GM12892 (cell line): ENCODE measurements at places on chromosomes 1 and 21.

DNA sequence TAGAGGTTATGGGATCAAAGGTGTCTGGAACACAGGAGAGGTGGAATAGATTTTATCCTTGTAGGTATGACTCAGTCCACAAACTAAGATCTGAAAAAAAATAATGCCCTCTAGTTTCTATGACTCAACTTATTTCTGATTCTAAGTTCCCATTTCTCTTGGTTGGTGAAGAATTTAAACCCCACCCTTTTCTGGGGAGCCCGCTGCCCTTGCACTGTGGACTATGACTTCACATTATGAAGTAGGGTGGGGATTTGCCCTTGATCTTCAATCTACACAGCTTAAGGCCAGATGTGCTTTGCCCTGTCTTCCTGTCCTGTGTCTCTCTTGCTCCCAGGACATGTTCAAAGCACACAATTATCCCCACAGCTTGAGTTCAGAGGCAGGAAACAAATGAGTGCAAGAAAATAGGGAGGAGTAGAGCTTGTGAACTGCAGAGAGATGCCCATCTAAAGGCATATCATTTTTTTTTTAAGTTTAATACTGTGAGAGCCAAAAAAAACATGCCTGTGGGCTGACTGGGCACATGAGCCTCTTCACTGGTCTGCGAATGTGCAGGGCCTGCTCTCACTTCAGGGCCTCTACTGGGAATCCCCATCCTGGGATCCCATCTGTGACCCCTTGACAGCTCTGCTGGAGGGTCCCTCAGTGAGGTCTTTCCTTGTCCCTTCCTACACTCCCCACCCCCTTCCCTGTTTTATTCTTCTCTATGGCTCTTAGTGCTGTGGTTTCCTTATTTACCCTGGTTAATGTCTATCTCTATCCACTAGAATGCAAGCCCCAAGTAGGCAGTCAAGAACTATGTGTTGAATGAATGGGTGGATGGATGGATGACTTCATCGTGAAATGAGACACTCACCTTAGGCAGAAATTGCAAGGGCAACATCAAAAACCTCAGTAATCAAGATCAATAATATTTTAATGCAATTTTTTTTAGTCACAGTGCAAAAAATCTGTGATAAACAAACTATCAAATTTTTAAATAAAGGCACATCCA lies 61.5 kb downstream of the CD58 start:
- no peak for DNase-seq

DNA sequence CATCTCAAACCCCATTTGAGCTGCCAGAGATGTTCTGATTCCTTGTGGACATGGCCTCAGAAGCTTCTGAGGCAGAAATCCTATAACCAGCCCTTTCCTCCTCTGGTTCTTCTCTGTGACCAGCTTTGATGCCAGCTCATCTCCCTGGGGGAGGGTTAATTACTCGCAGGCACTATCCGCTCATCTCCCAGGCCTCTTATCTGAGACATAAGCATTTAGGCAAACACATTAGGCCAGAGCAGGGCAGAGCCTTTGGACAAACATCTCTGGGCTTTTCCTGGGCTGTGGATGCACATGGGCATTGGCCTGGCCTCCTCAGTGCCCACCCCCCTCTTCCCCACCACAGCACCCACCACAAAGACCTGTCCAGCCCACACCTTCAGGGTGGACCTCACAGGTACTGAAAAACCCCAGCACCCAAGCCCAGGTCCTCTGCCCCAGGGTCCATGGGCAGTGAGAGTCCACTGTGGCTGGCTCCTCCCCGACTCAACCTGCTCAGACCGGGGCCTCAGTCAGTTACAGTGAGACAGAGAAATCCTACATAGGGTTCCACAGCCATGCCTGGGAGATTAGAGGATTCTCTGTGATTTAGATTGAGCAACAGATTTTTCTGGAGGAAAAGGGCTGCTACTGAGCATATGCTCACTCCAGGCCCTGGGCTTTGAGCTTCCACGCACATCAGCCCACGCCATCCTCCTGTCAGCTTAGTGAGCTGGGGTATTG lies 26.9 kb downstream of the IGSF21 start:
- no peak for DNase-seq

- no peak for DNase-seq
Observed at GRCh38 chr1:57616921-57617320, 193.1 kb upstream of the DAB1 start.

GRCh38 chr1:65490231-65491009 lies 70.0 kb downstream of the LEPR start:
- no peak for DNase-seq

DNA sequence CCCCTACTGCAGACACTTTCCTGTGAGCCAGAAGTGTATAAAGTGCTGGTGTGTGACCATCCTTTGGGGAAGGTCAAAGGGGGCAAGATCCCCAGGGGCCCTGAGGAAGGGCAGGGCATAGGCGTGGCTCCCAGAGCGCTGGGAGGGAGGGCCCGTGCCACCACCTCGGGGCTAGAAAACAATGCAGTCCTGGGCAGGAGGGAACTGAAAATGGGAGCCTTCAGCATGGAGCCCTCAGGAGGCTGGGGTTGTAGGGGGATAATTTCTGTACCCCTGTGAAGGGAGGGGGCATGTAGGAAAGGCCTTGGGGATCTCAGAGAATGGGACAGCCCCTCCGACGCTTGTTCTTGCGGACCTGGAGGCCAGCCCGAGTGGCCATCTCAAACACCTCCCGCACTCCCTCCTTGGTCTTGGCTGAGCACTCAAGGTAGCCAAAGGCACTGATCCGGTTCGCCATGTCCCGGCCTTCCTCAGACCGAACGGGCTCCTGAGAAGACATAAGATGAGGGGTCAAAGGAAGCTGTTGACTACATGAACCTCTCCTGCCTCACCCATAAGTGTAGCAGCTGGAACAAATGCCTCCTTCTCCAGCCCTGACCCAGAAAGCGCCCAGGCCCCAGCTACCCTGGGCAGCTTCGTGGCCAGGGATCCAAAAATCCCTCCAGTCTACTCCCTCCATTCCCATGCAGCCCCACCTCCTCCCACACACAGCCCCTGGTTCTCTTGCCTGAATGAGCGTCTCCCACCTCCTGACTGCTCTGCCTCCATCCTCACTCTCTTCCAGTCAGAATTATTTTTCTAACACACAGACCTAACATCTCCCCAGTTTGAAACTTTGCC lies 5.5 kb downstream of the RHOC start:
- no peak for DNase-seq

- no peak for DNase-seq
Observed at GRCh38 chr1:92705446-92705845, 79.5 kb downstream of the EVI5 start.

DNA sequence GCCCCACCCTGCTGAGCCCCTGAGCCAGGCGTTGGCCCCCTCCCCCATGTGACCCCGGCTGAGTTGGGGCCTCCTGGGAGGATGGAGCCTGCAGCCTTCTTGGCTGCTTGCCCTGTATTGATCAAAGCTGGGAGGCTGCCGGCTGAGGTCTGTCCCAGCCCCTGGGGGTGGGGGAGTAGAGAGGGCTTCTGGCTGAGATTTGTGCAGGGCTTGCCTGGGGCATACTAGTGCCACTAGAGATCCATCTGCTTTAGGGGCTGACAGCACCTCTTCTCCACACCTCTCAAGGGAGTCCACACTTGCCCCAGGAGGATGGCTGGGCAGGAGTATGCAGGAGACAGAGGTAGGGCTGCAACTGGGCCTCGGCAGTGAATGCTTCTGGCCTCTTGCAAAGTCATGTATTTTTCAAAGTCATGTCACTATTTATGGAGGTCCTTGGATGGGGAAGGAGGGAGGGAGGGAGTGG lies 53.6 kb upstream of the SSBP3 start:
- no peak for DNase-seq

DNA sequence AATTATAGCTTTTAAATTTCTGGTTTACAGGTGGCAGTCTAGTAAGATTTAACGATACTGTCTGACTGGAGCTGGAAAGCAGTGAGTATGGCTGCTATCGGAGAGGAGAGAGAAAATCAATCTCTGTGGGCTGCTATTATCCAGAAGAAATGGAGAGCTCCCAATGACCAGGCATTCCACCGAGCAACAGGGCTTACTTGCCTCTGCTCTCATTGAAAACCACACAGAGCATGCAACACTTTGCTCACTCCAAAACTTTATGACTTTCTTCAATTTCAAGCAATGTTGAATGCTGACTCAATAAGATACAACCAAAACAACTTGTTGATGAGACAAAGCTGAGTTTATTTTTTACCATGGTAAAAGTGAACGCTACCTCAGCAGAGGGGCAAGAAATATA lies 337.0 kb upstream of the NCAM2 start:
- no peak for DNase-seq

- no peak for DNase-seq
Observed at GRCh38 chr1:43945674-43946235, 995 bp upstream of the IPO13 start.

DNA sequence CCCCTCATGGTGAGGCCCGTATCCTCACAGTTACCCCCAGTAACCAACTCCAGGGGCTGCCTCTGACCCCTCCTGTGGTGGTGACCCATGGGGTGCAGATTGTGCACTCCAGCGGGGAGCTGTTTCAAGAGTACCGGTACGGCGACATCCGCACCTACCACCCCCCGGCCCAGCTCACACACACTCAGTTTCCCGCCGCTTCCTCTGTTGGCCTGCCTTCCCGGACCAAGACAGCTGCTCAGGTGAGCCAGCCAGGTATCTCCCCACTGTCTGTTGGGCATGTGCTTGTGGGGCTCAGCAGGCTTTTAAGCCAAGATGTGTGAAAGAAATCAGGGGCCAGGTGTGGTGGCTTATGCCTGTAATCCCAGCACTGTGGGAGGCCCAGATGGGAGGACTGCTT lies 39.9 kb downstream of the ZBTB17 start:
- no peak for DNase-seq

DNA sequence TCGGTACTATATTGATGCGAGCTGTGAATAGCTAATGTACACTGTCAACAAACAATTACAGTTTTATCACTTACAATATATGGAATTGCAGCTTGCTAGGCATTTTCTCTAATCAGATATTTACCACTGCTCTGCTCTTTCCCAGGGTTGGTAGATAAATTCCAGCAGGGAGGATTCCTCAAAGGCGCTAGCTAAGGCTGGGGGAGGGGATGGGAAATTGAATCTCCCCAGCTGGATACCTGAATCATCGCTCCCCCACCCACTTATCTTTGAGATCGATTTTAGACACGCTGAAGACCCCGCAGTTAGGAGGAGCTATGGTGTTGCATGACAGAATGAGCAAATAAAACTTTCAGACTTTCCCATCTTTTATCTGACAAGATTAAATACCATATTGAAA lies 127.2 kb downstream of the CSMD2 start:
- no peak for DNase-seq

DNA sequence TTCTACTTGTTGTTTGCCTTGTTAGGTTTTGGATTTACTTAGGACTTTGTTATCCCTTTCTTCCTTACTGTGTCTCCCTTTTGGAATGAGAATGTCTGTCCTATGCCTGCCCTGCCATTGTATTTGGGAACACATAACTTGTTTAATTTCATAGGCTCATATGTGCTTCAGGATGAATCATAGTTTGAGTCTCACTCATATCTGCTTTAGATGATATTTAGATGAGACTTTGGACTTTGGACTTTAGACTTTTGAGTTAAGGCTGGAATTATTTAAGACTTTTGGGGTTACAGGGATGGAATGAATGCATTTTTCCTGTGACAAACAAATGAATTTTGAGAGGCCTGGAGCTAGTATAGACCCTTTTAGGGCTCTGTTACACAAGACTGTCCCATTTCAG lies 33.4 kb downstream of the PSMG1 start:
- DNase-seq, result no peak

- no peak for DNase-seq
Observed at GRCh38 chr1:109621379-109622136, 1.9 kb downstream of the AMPD2 start.

- DNase-seq, result no peak
Observed at GRCh38 chr1:112744009-112744578, 29.0 kb upstream of the PPM1J start.

DNA sequence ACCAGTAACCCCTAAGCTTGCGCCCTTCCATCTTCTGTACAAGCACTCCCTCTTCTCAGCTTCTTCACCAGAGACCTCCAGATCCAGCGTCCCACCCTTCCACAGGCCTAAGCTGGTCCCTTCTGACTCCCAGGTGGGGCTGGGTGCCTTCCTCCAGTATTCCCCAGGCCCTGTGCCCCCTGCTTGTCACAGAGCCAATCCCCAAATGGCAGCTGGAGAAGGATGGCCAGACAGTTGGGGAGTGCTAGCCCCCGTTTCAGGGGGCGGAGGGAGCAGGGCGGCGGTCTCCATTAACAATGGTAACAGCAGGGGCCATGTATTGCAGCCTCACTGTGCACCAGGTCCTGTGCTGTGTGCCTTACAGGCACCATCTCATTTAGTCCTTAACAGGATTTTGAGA lies 85.7 kb downstream of the KCNN3 start:
- no peak for DNase-seq

- DNase-seq, result peak; percentile 61
Observed at GRCh38 chr1:31705080-31705866, 1.5 kb upstream of the COL16A1 start.

DNA sequence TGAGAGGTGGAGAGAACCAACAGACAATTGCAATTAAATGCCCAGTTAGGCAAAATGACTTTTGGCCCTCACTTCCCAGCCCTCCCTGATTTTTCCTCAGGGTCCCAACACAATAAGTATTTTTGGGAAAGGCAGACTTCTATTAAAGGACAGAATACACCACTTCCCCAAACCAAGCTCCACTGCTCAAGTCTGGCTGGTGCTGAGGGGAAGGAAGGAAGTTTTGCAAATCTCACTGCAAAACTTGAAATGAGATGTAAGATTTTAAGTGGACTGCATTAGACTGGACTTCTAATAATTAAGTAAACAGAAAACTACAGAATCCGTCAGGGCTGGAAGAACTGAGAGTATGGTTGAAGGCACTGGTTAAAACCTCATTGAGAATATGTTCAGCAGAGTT lies 32.2 kb upstream of the CD1D start:
- no peak for DNase-seq

- no peak for DNase-seq
Observed at GRCh38 chr21:36879827-36880226, 86.6 kb downstream of the HLCS start.

GRCh38 chr1:44076066-44076465 lies 42.6 kb upstream of the KLF17 start:
- no peak for DNase-seq

- no peak for DNase-seq
Observed at GRCh38 chr1:225965231-225965630, 24.2 kb upstream of the LEFTY2 start.

- DNase-seq, result no peak
Observed at GRCh38 chr1:27545876-27546275, 55.9 kb upstream of the WASF2 start.
